ENCODE measurements at places on chromosomes 13 and 19.

DNA sequence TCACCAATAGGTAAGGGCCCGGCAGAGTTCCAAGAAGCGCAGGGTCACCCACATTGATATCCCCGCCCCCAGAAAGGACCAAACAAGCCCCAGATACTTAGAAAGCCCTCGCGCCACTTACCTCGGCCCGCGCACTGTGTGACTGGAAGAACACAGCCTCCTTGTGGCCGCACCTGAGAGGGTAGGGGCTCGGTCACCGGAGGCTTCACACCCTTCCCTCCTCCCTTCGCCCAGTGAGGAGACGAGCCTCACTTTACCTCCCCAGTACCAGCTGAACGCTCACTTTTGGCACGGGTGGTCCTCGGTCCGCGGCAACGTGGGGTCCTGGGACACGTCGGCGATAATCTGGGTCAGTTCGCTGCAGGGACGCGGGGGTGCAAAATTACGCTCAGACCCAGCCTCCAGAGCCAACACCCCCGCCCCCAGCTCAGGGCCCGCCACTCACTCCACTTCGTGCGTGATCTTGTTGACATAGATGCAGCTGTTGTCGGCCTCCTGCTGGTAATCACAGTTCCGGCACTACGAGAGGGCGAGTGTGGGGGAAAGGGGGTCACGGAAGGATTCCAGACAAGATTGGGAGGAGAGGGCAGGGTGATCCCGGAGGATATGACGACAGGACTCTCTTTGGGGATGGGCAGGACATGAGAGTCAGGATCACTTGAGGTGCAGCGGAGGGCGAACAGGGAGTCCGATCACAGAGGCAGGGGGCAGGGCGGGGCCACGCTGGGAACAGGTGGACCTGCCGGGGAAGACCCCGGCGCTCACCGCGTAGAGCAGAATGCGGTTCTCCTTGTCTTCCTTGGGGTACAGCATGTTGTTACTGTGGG lies 568 bp downstream of the POLR2I start:
- peak; percentile 39 for DNase-seq

DNA sequence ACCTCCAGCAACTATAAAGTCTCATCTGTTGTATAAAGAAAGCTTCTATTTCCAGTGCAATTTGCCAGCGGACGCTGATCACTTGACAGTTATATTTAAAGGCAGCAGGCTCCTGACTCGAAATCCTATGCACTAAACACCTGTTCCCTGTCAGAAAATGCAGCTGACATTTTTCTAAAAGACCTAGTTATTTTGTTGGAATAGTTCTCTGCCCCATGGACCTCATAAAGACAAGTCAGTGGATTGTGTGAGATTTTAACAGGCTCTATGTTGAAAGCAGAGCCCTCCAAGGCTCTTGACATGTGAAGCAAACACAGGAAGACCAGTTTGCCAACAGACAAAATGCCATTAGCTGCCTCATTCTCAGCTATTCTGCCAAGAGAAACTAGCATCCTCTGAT lies 304.7 kb upstream of the KLF12 start:
- DNase-seq = no peak

DNA sequence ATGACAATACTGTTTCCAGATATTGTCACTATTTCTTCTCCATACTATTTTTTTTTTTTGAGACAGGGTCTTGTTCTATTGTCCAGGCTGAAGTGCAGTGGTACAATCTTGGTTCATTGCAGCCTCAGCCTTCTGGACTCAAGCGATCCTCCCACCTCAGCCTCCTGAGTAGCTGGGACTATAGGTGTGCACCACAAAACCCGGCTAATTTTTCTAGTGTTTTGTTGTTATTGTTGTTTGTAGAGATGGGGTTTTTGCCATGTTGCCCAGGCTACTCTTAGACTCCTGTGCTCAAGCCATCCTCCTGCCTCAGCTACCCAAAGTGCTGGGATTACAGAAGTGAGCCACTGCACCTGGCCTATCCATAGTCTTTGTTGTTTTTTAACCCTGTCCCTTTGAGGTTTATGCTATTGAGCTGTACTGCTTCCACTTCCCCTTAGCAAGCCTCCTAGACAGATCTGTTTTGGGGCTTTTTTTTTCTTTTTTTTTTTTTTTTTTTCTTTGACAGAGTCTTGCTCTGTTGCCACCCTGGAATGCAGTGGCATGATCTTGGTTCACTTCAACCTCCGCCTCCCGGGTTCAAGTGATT lies 27.6 kb upstream of the MAP3K10 start:
- no peak for DNase-seq

GRCh38 chr19:30269638-30270037 lies 102.5 kb upstream of the ZNF536 start:
- DNase-seq = no peak

DNA sequence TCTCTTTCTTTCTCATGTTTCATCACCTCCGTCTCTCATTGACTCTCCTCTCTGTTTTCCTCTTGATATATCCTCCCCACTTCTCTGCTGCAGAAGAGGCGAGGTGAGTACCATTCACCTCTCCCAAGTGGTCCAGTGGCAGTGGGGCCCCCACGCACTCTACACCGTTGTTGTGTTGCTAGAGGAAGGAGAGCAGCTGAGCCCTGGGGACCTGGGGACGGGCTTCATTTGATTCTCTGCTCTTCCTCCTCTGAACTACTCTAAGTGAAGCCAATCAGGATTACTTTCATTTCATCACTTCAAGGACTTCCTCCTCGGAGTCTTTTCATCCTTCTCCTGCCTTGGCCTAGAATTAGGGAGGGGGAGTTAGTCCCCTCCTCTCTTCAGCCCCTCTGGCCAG lies 64.6 kb downstream of the CCNE1 start:
- no peak for DNase-seq

DNA sequence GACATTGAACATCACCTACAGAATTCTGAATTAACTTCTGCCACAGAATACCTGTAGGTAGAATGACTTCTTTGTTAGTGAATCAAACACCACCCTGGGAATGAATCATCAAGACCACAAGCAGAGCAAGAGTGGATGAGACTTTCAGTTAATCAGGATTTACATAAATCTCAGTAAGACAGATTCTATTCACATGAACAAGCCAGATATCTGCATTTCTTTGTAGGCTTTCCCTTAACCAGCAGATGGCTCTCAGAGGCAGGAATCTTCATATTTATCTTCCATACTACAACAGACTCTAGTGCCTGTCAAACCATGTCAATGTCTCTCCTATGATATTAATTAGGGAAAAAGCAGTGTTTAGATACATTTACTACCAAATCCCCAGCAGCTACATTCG lies 412.1 kb downstream of the KLF12 start:
- peak; percentile 53 for DNase-seq

GRCh38 chr13:81987159-81987558 lies 1646.2 kb upstream of the SPRY2 start:
- DNase-seq = no peak

DNA sequence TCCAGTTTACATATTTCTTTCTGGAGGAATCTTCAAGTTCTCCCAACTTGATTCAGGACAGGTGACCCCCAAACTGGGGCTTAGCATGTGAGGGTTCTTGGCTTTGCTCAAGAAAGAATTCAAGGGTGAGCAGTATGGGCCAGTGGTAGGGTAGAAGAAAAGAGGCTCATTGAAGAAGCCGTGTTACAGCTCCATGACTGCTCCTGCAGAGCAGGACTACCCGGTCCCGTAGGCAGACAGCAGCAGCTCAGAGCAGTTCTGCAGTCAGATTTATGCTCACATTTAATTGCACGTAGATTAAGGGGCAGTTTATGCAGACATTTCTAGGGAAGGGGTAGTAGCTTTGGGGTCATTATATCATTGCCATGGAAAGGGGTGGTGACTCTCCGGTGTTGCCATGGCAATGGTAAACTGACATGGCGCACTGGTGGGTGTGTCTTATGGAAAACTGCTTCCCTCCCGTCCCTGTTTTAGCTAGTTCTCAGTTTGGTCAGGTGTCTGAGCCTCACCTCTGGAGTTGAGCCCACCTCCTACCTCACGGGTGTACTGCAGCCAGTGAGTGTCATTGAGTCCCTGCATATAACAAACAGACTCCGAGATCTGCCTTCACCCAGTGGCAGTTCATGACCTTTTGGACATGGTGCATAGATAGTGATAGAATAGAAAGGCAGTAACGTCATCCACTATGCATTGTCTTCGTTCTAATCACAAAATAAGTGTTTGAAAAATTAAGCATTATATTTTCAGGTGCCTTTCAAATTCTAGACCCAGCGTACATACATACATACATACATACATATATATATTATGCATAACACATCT lies 16.0 kb upstream of the ZNF792 start:
- DNase-seq = no peak
